ENCODE measurements at places on chromosomes 12 and 14. TPM values are rescaled to one million over a fixed set of nuclear protein-coding genes. Genes with fewer than 3 reads are reported as not detected.
A peak's percentile ranks its signal among the peaks of the same experiment; 100 is the strongest.

Gene SLC10A1
- total RNA-seq, result not detected

DNA sequence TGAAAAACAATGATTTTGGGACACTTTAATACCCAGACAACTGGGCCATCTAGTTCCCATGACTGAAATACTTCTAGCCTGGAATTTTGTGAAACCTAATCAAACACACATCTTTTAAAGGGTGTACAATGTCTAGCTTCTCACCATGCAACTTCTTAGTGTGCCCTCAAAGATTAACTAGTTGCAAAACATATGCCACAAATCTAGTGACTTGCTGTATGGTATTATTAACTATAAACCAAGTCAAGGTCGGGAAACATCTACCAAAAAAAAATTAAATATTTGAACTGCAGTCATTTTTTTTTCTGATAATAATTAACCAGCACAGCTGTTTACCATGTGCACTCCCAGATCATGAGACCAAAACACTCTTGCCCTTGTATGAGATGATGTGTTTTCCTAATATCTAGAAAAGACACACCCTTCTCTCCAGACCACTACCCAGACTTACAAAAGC, 171.8 kb upstream of the FOXN3 start:
- H3K36me3 ChIP-seq, result no peaks in the 10 kb centered on the region
- no peaks in the 10 kb centered on the region for H3K27me3 ChIP-seq
- no peak overlapping the region for H3K4me3 ChIP-seq
- no peak for DNase-seq

- no peaks in the 10 kb centered on the region for H3K4me1 ChIP-seq
- H3K36me3 ChIP-seq, result no peaks in the 10 kb centered on the region
- no peak for DNase-seq
- no peak overlapping the region for H3K4me3 ChIP-seq
- no peaks in the 10 kb centered on the region for H3K27me3 ChIP-seq
Measured at GRCh38 chr12:1339618-1340319, 254.6 kb downstream of the FBXL14 start.

GRCh38 chr14:31960039-31960438, 117.1 kb upstream of the ARHGAP5 start:
- H3K4me1 ChIP-seq, result no peaks in the 10 kb centered on the region
- no peak for DNase-seq

- H3K27me3 ChIP-seq, result no peaks in the 10 kb centered on the region
- H3K4me3 ChIP-seq, result no peak overlapping the region
- H3K36me3 ChIP-seq, result no peaks in the 10 kb centered on the region
- H3K4me1 ChIP-seq, result no peaks in the 10 kb centered on the region
- DNase-seq, result no peak
Measured at GRCh38 chr14:58108717-58109116, 43.3 kb downstream of the ARMH4 start.

DNA sequence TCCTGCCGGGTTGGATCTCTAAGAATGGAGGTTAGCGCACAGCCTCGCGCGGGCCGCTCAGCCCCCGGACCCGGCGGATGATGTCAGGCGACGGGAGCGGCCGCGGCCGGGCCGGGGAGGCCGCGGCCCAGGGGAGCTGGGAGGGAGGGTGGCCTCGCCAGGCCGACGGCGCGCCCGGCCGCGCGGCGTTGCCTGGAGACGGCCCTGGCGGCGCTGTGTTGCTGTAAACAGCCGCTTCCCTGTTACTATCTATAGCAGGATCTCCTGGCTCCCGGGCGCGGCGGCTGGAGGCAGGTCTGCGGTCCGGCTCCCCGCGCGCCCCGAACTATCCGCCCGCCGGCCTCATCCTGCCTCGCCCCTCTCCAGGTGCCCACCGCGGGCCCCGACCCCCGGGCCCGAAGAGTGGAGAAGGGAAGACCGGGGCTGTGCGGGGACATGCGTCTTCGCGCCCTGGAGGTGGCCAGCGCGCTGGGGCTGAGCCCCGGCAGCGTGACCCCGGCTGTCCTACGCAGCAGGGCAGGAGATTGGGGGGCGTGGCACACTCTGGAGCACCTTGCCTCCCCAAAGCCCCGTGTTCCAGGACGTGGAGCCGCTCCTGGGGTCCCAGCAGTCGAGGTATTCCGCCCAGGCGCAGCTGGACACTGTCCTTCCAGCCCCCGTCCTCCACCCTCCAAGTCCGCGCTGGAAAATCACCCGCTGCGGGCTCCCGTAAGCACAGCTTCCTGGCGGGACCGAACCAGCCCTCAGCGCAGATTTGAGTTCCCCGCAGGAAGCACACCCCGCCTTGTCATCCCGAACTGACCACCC, 1.4 kb upstream of the FOS start:
- H3K27ac ChIP-seq, result peak overlapping the region; percentile 97
- no peaks in the 10 kb centered on the region for H3K27me3 ChIP-seq
- DNase-seq, result peak; percentile 97
- peak overlapping the region; percentile 93 for H3K4me3 ChIP-seq
- peaks cover 19% of the 10 kb centered on the region for H3K36me3 ChIP-seq
- peaks cover 54% of the 10 kb centered on the region for H3K4me1 ChIP-seq

- no peak overlapping the region for H3K27ac ChIP-seq
- H3K36me3 ChIP-seq, result peaks cover 18% of the 10 kb centered on the region
- H3K4me1 ChIP-seq, result no peaks in the 10 kb centered on the region
- no peaks in the 10 kb centered on the region for H3K27me3 ChIP-seq
- H3K4me3 ChIP-seq, result no peak overlapping the region
Measured at GRCh38 chr14:74698465-74698864, 14.4 kb downstream of the AREL1 start.

- H3K27me3 ChIP-seq, result no peaks in the 10 kb centered on the region
- no peak for DNase-seq
- H3K36me3 ChIP-seq, result no peaks in the 10 kb centered on the region
- no peak overlapping the region for H3K27ac ChIP-seq
- H3K4me1 ChIP-seq, result no peaks in the 10 kb centered on the region
Measured at GRCh38 chr12:10331642-10332239, 24.1 kb downstream of the KLRD1 start.

GRCh38 chr12:92218394-92219077, 72.9 kb upstream of the BTG1 start:
- H3K27ac ChIP-seq, result no peak overlapping the region
- H3K27me3 ChIP-seq, result no peaks in the 10 kb centered on the region
- no peaks in the 10 kb centered on the region for H3K36me3 ChIP-seq

GRCh38 chr12:132467511-132467910, 22.4 kb upstream of the FBRSL1 start:
- DNase-seq, result no peak
- H3K27me3 ChIP-seq, result no peaks in the 10 kb centered on the region
- H3K27ac ChIP-seq, result no peak overlapping the region
- H3K4me3 ChIP-seq, result no peak overlapping the region

GRCh38 chr14:68521961-68522509, 270.8 kb downstream of the ZFP36L1 start:
- H3K4me1 ChIP-seq, result peaks cover 86% of the 10 kb centered on the region
- H3K27ac ChIP-seq, result peak overlapping the region; percentile 89
- no peak overlapping the region for H3K4me3 ChIP-seq
- no peak for DNase-seq
- no peaks in the 10 kb centered on the region for H3K36me3 ChIP-seq
- no peaks in the 10 kb centered on the region for H3K27me3 ChIP-seq

Gene RHOJ
- total RNA-seq, result 18.5 TPM

Gene AGAP2
- total RNA-seq, result 0.89 TPM

DNA sequence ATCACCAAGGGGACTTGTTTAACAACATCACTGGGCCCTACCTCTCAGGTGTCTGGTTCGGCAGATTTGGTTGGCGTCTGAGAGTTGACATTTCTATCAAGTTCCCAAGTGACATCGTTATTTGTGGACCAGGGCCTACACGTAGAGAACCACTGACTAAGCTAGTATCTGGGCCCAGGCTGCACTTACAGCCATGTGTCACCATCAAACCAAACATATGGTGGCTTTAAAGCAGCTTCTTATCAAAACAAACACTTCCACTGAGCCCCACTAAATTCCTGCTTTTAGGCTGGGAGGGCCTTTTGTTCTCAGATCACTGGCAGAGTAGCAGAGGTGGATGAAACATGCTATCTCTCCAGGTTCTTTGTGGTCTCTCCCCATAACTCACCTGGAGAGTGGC, 220.5 kb downstream of the PELI2 start:
- no peak overlapping the region for H3K4me3 ChIP-seq
- peaks cover 35% of the 10 kb centered on the region for H3K4me1 ChIP-seq
- no peaks in the 10 kb centered on the region for H3K36me3 ChIP-seq
- H3K27ac ChIP-seq, result no peak overlapping the region

DNA sequence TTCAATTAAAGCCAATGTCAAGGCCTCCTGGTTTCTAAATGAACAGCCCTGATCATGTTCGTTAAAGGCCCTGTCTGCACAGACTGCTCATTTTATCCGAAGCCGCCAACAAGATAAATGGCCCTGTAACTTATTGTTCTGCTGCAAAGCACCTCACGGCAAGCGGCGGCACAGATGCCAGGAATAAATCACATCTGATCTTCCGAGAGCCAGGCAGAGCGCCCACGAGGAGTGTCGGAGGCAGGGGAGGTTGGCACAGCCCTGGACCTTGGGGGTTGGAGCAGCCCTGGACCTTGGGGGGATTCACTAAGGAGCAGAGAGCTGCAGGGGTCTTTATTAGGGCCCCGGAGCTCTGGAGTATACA, 110.5 kb downstream of the SCARB1 start:
- H3K36me3 ChIP-seq, result no peaks in the 10 kb centered on the region
- H3K4me1 ChIP-seq, result peaks cover 50% of the 10 kb centered on the region
- DNase-seq, result no peak
- H3K27ac ChIP-seq, result peak overlapping the region; percentile 87

GRCh38 chr12:27922531-27923139, 49.9 kb downstream of the PTHLH start:
- H3K4me3 ChIP-seq, result no peak overlapping the region
- no peak for DNase-seq
- no peak overlapping the region for H3K27ac ChIP-seq
- H3K4me1 ChIP-seq, result peaks cover 7% of the 10 kb centered on the region

Gene AP4S1
- 0.45 TPM for total RNA-seq

DNA sequence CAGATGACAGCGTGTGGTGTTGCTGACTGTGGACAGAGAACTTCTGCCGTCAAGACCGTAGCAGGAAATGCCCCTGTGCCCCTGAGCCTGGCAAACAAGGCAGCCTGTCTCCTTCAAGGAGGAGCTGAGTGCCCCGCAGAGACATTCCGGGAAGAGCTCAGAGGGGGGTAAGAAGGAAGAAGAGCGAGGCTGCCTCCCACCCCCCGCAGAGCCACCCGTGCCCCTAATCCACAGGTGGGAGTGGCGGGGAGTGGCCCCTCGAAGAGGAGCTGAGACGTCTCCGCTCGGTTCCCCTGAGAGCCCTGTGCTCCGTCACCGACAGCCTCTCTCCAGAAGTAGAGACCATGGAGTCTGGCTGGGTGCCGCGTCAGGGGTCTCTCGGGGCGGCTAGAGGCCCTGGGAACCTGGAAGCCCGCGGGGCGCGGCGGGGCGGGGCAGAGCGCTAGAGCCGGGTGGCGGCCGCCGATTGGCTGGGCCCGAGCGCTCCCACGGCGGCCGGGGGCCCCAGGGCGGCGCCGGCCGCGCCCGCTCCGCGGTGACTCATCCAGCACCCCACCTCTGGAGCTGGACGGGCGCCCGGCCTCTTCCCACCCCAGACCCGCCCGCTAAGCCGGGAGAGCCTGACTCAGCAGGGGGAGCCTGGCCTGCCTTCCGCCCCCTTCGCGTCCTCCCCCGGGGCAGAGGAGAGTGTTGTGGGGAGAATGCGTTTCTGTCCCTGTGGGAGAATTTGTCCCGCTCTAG, 25.2 kb upstream of the KRT78 start:
- H3K36me3 ChIP-seq, result no peaks in the 10 kb centered on the region
- peak overlapping the region; percentile 51 for H3K4me3 ChIP-seq
- H3K27ac ChIP-seq, result peak overlapping the region; percentile 82
- H3K4me1 ChIP-seq, result peaks cover 48% of the 10 kb centered on the region

DNA sequence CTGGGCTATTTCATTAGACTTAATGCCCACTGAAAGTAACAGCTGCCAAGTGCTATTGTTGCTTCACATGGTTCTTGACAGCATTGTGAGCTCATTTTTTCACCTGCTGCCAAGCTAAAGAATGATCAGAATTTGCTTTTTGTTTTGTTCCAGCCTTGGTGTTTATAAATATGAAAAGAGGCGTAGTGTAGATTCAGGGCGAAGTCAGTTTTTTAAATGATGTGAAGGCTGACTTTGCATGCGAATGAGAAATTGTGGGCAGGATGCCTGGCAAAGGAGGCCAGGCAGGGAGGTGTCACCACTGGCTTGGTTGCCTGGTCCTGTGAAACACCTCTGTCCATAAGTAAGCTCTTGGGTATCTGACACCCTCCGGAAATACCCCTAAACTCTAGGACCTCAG, 93.3 kb upstream of the NAP1L1 start:
- H3K27ac ChIP-seq, result no peak overlapping the region
- DNase-seq, result no peak
- H3K36me3 ChIP-seq, result no peaks in the 10 kb centered on the region

DNA sequence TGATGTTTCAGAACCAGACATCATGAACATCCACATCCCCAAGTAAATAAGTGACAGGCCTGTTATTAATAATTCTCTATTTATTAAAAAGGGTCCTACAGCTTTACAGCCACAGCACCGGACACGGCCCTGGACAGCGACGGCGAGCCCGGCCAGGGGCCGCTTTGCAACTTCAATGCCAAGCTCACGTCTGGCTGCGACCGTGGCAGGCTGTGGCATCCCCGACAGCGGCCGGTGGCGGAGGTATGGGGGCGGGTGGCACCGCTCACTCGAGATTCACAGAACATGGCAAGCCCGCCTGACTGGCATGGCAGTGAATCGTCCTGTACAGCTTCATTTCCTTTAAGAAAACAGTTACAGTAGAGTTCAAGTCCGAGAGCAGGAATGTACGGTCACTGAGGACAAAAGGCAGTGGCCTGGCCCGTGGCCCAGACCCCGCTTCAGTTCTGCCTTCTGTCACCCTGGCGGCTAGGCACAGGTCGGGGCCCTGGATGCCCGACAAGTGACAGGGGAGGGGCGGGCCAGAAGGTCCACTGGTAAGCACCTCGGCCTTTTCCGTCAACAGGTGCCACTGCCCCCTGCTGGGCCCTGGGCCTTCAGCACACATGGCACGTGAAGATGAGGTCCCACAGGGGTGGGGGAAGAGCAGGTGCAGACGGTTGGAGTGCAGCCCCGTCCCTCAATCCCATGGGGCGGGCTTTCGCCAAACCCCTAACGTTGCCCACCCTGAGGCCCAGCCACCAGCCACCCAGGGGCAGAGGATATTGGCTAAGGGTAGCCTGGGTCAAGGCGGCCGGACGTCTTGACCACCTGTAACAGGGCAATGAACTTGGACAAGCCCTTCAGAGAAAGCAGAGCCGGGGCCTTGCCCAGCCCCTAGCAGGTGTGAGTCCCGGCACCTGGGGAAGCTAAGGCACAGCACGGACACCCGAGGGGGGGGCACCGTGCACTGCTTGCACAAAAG, 30.3 kb downstream of the HIP1R start:
- H3K27ac ChIP-seq, result peak overlapping the region; percentile 81
- no peak overlapping the region for H3K4me3 ChIP-seq
- peaks cover 91% of the 10 kb centered on the region for H3K4me1 ChIP-seq
- peaks cover 76% of the 10 kb centered on the region for H3K36me3 ChIP-seq
- H3K27me3 ChIP-seq, result no peaks in the 10 kb centered on the region
